ENCODE measurements at places on chromosomes 6 and 20.

DNA sequence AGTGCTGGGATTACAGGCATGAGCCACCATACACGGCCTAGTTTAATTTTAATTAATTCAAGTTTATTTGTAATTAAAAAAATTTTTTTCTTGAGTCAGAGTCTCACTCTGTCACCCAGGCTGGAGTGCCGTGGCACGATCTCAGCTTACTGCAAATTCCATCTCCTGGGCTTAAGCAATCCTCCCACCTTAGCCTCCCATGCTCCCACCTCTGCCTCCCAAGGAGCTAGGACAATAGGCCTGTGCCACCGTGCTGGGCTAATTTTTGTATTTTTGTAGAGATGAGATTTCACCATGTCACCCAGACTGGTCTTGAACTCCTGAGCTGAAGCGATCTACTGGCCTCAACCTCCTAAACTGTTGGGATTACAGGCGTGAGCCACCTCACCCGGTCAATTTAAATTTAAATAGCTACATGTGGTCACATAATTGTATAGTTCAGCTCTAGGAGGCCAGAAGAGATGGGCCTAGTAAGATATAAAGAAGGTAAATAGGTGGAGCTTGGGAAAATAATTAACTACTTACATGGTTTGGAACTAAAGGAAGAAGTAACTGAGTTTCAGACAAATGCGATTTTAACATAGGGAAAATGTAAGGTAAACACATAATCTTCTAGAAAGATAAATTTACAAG lies 220.0 kb upstream of the CITED2 start:
- no peak for DNase-seq

GRCh38 chr6:89581689-89582088 lies 56.9 kb downstream of the LYRM2 start:
- DNase-seq: no peak

GRCh38 chr6:138401960-138402837 lies 1.8 kb upstream of the HEBP2 start:
- DNase-seq: no peak

GRCh38 chr6:111522393-111523020 lies 39.5 kb upstream of the REV3L start:
- DNase-seq: no peak

DNA sequence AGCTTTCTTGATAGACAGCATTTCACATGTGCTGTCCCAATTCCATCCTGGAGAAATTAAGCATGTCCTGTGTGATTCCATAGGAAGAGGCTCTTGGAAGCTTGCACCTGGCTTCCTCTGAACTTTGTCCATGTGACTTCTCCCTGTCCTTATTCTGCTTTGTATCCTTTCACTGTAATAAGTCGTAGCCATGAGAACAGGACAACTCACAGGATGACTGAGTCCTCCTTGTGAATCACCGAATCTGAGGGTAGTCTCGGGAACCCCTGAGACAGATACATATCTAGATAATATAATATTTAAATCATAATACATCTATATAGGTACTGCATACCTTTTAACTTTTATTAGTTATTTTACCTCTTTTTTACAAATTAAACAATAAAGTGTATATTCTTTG lies 156.7 kb upstream of the THEMIS start:
- DNase-seq: no peak

GRCh38 chr6:125258651-125259353 lies 43.0 kb downstream of the HDDC2 start:
- no peak for DNase-seq

DNA sequence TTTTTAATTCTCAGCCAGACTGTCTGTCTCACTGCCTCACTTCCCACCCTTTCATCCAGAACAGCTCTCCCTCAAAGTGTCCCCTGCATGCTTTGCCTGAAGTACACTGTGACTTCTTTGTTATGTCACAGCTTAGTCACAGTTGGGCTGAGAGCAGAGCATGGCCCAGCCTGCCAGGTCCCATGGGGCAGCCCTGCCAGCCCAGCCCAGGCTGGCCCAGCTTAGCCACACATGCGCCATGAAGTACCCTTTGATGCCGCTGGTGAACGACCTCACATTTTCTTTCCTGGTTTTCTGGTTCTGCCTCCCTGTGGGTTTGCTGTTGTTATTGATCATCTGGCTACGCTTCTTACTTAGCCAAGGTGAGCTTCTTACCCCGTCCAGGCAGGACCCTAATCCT lies at the start of gene ADIG:
Gene ADIG, plus strand, starts transcription at position 185 of the 400 bp plus-strand sequence. Its CDS starts 54 bp downstream, at position 239.
- no peak for DNase-seq

DNA sequence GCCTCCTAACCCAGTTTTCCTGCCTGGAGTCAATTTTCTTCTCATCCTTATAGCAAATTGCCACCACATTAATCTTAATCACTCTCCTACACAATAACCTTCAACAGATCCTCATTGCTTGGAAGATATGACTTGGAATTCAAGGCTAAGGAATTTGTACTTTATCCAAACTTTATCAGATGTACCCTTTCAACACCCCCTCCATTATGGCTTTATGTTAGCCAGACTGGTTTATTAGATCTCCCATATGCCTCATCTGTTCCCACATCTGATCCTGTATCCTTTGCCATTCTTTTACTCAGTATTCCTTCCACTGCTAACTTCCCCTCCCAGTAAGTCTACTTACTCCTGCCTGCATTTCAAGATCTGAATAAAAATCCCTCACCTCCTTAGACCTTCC lies 4.0 kb upstream of the FRK start:
- DNase-seq: no peak

- no peak for DNase-seq
Measured at GRCh38 chr20:24478584-24478983, 9.2 kb downstream of the SYNDIG1 start.

GRCh38 chr6:105207524-105208269 lies 27.9 kb upstream of the POPDC3 start:
- no peak for DNase-seq
